ENCODE measurements at places on chromosomes 16 and 17.

- no peak for DNase-seq
Measured at GRCh38 chr16:16176328-16176727, 47.0 kb downstream of the ABCC6 start.

DNA sequence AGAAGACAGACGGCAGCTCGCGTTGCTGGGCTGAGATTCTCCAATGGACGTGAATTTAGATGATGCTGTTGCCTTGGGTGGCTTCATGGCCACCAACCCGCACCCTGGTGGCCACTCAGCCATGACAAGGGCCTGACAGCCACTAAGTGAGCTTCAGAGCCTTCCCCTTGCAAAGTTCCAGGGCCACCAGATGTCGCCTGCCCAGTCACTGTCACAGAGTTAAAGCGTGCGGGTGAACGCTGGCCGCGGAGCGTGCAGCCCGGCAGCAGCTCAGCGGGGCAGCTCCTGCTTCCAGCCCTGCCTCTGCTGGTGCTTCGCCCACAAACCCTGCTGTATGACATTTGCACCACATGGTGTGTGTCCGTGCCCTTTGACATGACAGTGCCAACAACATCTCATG, 13.3 kb upstream of the KREMEN2 start:
- DNase-seq: no peak

DNA sequence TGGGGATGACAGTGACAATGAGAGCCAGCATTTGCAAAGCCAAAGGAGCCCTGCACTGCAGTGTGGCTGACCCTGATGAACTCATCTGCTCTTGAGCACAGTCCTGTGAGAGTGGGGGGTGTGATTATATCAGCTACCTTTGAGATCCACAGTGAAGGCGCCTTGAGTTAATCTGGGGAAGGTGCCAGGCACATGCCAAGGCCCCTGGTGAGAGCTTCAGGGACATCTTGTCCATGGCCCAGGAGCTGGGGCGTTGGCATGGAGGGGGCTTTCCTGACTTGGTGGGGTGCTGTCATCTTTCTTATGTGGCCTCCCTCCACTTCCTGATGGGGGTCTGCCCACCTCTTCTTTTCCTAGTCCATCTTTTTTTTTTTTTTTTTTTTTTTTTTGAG, 86.5 kb downstream of the SNX29 start:
- no peak for DNase-seq

DNA sequence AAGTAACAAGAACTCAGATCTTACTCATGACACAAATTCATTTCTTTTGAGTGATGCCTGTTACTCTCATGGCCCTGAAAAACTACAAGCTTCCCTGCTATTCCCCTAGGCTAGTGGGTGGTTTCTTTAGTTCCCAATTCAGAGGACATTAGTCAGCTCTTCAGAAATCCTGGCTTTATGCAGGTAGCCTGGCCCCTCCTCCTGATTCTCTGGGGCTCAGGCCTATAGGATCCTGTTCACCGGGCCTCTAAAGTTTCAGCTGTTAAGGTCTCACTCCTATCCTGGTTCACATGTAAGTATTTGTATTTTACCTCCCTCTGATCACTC, 87.3 kb upstream of the IRX5 start:
- DNase-seq: no peak

DNA sequence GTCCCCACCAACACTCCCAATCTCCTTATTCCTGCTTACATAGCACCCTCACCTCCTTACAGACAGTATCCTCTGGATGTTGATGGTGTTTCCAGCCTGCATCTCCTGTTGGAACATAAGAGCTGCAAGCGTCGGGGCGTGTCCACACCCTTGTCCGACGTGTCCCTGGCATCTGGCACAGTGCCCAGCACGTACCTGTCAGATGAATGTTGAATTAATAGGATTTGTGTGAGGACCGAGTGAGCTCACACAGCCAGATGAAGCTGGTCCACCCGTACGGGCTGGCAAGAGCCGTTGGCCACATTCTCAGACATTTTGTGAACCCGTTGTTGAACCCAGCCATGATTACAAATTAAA, 12.2 kb upstream of the CBX4 start:
- no peak for DNase-seq

DNA sequence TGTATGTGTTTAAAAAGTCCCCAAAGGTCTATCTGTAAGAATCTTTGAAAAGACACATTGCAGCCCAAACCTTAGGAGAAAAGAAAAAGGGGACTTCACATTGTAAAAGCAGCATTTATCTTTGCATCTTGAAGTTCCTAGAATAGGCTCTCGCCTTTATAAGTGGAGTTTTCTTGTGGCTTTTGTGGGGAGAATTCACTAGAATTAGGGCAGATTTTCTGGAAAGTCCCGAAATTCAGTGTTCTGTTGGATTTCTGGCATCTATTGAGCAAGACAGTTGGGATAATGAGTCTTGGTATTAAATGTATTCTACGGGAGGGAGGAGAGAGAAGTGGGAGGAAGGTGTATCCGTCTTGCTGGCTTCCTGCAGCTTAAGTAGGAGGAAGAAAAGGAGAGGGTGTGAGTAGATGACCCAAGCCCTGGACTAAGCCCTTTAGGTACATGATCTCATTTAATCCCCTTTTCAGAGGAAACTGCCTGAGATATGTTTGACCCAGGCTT, 62.6 kb downstream of the PRKCA start:
- DNase-seq: no peak

DNA sequence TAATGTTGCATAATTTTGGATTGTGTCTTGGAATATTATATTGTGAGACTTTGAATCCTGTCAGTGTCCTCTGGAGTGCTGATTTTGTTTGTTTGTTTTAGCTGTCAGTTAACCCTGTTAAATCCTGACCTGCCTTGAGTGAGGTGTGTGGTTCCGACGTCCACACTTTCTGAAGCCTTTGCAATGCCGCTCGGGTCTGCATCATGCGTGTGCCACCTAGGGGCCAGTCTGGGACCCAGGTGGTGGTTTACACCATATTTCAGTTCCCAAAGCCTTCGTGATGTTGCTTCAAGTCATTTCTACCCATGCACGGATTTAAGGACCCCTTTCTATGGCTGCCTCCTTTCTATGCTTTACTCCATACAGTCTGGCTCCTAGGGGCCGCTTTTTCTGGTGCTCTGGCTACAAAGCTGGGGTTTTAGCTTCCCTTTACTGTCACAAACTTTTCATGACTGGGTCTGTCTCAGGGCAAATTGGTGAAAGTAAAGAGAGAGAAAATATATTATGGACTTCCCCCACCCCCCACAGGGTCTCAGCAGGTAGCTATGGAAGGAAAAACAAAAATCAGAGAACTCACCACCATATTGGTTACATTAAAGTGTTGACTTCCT, 11.4 kb upstream of the OR4D1 start:
- DNase-seq: no peak

DNA sequence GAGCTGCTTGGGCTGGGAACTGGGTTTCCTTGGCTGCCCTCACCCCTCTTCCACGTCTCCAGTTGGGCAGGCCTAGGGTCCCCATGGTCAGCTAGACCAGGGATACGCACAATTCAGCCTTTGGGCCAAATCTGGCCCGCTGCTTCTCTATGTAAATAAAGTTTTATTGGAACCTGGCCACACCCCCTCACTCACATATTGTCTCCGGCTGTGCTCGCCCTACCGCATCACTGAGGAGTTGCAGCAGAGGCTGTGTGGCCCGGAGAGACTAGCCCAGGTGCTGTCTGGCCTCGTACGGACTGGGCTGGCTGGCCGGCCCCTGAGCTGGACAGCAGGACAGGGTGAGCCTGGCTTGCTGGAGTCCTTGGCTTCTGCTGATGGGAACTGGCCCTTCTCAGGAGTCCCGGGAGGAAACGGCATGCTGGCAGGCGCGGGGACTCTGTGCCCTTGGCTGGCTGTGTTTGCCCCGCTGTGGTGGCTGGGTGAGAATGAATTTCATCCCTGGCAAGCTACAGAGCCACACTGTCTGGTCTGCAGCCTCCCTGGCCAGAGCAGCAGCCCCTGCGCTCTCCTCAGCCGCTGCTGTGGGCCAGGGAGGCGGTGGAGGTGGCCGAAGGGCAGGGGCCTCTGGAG, 82.0 kb downstream of the ENGASE start:
- no peak for DNase-seq

GRCh38 chr17:42924891-42925290, 24.3 kb downstream of the G6PC1 start:
- no peak for DNase-seq

DNA sequence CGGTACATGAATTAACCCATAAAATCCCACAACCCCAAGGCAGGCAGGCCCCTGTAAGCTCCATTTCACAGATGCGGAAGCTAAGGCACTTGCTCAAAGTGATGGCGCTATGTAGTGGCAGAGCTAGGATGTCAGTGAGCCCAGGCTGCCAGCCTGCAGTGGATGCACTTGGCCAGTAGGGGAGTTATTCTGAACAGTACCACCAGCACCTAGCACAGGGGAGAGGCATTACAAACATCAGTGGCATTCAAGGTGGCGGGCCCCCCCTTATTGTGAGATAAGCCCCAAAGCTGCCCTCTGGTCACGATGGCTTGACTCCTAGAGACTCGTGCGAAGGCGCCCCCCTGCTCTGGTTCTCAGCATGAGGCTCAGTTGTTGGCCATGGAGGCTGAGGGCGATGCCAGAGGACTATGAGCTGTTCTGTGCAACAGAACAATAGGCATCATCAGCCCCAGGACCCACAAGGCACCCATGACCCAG, 33.8 kb downstream of the GTF3C1 start:
- no peak for DNase-seq

- DNase-seq: peak; percentile 87
Measured at GRCh38 chr17:8125154-8125946, 1.4 kb upstream of the HES7 start.

DNA sequence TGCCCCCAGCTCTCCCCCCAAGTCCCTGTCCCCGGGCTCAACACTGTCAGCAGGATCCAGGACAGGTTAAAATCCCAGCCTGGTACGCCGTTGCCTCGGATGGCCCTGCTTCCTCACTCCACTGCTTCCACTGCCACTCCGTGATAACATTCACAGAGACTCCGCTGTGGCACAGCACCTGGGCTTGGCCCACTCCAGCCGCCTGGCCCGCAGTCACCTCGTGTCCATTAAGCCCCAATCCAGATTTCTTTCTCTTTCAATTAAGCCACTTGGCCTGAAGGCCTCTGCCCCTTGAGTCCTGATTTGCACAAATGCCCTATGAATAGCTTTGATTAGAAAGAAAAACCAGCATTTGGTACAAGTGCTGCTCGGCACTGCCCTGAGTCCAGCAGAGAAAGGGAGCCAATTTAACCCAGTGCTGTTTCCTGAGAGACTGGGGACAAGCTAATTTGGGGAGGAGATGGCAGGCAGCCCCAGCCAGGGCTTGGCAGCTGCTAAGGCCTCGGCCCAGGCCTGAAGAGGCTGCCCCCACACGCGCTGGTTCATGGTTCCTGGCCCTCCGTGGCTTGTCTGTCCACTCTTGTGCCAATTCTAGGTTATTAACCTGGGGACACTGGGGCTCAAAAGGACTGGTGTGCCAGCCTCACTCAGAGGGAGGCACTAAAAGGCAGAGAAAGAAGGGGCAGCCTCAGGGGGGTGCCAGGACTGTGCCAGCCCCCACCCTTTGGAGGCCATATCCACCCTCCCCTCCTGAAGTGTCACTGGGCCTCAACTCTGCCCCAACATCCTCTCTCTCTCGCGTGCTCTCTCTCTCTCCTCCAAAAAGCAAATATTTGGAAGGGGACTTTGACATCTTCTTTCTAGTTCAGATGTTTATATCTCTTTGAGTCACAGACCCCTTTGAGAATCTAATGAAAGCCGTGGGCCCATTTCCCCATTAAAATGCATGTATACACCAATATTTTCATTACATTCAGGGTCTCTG, 29.8 kb upstream of the SPPL2C start:
- no peak for DNase-seq

DNA sequence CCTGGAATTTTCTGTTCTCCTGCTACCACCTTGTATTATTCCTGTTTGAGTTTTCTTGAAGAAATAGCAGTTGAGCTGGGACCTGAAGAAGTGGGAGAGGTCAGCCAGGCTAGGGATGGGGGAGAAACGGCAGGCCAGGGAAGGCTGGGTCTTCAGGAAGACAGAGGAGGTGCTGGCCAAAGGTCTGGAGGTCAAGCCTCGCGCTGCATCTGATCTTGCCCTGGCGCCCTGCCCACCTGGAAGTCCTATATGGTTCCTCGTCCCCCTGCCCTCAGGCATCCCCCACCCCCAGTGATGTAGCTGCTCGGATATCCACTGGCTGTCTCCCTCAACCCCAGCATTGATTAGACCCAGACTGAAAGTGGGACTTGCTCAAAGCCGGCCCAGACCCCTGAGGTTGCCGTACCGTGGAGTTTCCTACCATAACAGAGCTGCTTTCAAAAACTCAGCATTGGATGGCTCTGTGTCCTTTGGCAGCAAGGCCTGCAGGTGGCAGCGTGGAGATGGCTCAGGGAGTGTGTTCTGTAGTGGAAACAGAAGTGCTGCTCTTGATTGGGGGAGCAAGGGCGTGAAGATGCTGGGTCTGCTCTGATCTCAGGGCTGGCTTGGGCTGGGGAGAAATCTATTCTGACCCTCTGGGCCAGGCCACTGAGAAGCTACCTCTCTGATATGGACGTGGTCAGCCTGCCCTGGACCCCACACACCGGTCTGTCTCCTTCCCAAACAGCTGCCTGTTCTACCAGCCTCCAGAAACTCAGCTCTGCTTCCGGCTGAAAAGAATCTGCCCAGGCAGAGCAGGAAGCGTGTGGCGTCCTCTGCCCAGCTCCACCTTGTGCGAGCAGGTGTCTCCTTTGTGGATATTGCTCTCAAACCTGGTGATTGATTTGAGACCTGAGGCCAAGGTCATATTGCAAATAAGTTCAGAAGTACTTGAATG, 107.0 kb upstream of the CACNG5 start:
- DNase-seq: no peak

GRCh38 chr16:79331066-79331465, 269.5 kb downstream of the MAF start:
- DNase-seq: no peak

GRCh38 chr16:15491411-15491810, 57.0 kb downstream of the BMERB1 start:
- no peak for DNase-seq

DNA sequence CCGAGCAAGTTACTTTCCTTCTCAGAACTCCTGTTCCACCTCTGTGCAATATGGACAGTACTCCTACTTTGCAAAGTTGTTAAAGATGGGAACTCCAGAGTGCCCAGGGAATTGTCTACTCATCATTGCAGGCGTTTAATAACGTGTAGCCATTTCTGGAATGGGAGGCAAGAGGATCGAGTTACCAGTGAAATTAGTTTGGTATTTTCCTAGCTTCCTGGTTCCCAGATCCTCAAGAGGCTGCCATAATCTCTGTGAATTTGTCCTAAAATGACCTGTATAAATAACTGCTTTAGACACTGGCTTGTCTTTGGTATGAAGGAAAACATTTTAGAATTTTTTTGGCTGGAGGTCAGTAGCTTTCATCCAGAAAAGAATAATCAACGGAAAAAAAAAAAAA, 27.7 kb downstream of the WWOX start:
- DNase-seq: no peak

GRCh38 chr16:55585631-55586030, 19.1 kb downstream of the CAPNS2 start:
- no peak for DNase-seq

DNA sequence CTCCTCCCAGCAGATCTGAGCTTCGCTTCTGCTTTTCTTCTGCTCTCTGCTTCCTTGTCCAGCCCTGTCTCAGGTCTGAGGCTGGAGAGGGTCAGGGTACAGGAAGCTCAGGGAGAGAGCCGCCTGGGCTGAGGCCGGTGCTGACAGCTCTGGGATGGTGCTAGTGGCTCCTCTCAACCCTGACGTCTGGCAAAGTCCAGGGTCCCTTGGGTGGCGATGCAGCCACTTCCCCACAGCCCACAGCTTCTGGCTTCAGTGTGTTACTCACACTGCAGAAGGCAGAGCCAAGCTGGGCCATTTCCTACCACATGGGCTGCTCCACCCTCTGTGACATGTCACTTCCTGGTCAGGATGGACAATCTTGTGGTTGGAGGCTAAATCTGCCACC, at the start of gene CD300C:
Gene CD300C, minus strand, starts transcription at position 273 of the 388 bp plus-strand sequence. CDS start 333 bp downstream, outside the sequence.
- peak; percentile 75 for DNase-seq

- DNase-seq: no peak
Measured at GRCh38 chr17:19385521-19385983, 1.4 kb downstream of the MFAP4 start.
